Activated naive CD8-positive, alpha-beta T cell treated with anti-CD3 and anti-CD28 coated beads, Interleukin-2, amount 50 U/mL, for 16 hours (primary cell): ENCODE measurements at places on chromosomes 1 and 21.

GRCh38 chr1:11585389-11585788, 68.8 kb downstream of the FBXO2 start:
- no peak for DNase-seq

DNA sequence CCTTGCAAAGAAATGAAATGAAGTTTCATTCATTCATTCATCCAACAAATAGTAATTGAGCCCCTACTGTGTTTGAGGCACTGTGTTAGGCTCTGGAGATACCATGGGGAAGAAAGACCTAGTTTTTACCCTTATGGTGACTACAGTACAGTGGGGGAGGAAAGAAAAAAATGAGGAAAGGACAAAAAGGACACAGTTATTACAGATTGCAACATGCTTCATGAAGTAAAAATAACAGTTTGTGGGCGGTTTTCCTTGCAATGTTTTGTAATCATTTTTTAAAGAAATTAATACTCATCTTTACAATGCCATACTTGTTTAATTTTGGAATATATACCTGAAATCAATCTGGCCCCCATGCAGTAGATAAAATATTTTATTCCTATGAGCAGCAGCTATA, 120.3 kb downstream of the TM2D1 start:
- no peak for DNase-seq

- DNase-seq: no peak
These were observed 12.3 kb downstream of the NES start for GRCh38 chr1:156664767-156665411.

- DNase-seq: no peak
These were observed 83.2 kb upstream of the CNTN2 start for GRCh38 chr1:204959836-204960235.

DNA sequence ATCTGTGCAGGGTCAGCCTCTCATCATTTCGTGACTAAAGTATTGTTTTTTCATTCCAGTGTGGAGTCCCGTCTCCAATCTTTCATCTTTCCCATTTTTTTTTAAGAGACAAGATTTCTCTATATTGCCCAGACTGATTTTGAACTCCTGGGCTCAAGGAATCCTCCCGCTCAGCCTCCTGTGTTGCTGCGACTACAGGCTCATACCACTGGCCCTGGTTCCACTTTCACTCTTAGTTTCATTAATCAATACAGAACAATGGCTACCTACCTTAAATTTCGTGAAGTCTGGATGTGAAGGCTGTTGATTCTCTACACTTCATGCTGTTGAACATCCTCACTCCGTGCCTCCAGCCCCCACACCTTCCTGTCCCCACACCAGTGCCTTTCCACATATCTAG, 97.7 kb upstream of the GREM2 start:
- no peak for DNase-seq

DNA sequence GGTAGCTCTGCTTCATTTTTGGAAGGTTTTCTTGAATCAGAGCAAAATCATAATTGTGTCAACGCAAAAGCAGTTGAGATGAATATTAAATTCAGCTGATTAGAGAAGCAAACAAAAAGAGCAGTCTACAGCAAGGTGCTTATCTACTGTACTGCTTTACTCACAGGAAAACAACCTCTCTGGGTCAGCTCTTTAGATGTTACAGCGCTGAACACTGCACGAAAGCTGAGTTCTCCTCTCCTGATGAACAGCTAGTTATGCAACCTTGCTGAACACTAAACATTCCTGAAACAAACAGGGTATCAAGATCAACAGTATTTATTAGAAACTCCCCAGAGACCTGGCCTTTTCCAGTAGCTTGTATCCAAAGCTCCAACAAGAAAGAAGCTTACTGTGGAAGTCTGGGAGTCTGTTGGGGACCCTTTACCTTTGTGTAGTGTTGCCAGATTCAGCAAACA, 41.3 kb downstream of the TBCE start:
- no peak for DNase-seq

DNA sequence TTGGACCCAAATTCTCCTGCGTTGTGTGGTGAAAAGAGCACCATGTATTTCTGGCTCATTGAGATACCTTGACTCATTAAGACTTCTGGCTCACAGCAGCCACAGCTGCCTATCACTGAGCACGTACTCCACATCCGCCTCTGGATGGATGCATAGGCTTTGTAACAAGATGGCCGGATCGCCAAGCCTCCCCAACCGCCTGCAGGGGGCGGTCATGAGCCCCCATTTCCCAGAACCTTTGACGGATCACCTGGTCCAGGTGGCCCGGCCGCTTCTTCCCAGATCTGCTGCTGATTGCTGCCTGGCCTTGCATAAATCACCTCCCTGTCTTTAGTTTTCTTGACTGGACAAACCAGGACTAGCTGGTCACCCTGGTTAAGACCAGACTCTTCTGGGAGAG, 156.5 kb upstream of the KLHDC7A start:
- DNase-seq: no peak

DNA sequence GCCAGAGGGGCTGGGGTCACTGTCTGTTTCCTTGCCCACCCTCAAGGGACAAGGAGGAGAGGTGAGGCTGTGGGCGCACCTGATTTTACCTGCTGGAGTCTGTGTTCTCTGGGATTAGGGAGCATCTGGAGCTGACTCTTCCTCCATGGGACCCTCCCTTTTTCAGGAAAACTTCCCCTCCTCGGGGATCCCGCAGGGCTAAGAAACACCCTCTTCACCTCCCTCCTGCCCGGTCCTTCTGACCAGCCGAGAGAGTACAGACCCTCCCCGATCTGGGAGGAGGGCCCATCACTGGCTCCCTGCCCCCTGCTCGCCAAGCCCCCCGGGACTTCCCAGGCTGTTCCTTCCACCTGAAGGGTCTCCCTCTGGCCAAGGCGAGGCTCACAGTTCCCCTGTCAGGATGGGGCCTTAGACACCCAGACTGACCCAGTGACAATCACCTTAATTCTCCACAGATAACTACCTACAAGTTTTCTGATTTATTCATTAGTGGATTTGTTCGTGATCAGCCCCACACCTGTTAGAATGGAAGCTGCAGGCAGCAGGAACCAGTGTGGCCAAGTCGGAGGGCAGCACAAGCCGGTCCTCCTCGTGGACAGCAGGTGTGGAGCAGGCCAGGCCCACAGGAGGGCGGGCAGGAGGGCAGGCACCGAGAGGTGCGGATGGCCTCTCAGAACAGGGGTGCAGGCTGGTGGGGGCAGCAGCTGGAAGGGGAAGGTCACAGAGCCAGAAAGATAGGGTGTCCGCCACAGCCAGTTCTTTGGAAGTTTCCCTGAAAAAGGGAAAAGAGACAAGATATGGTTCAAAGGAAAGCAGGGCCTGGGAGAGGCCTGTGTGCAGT, 15.9 kb upstream of the SAMD11 start:
- no peak for DNase-seq

DNA sequence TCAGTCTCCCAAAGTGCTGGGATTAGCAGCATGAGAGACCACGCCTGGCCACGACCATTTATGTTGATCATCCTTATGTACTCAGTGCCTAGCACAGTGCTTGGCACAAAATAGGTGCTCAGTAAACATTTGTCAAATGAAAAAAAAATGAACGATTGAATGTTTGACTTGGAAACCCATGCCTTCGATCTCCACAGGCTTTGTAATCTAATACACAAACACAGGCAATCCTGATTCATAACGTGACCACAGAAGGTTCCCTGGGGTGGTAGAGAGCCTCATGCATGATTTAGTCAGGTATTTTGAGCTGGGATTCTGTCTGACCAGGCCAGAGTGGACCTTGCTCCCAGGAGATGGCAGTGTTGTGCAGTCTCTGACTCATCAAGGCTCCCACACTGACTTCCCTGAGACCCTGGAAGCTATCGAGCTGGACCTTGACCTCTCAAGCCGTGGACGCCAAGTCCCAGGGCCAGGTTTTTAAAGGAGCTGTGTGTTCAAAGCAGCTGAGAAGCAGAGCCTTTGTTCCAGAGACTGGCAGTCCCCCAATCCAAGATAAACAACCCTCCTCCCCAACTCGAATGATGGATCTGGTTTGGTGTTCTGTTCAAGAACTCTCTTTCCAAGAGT, 81.1 kb downstream of the PGM1 start:
- DNase-seq: no peak

DNA sequence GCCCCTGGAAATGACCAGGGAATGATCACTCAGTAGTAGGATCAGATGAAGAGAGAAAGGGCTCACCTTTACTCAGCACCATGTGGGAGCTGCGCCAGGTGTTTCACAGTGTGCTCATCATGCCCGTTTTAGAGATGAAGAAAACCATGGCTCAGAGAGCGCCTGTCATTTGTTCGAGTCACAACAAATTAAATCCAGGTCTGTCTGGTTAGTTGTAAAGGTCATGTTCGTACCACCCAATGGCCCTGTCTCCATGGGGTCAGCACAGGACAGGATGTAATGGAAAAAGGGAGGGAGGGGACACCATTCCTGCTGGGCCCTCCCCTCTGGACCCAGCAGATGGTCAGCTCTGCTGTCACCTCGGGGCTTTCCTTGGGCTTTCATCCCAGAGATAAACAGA, 15.2 kb downstream of the KIRREL1 start:
- no peak for DNase-seq

DNA sequence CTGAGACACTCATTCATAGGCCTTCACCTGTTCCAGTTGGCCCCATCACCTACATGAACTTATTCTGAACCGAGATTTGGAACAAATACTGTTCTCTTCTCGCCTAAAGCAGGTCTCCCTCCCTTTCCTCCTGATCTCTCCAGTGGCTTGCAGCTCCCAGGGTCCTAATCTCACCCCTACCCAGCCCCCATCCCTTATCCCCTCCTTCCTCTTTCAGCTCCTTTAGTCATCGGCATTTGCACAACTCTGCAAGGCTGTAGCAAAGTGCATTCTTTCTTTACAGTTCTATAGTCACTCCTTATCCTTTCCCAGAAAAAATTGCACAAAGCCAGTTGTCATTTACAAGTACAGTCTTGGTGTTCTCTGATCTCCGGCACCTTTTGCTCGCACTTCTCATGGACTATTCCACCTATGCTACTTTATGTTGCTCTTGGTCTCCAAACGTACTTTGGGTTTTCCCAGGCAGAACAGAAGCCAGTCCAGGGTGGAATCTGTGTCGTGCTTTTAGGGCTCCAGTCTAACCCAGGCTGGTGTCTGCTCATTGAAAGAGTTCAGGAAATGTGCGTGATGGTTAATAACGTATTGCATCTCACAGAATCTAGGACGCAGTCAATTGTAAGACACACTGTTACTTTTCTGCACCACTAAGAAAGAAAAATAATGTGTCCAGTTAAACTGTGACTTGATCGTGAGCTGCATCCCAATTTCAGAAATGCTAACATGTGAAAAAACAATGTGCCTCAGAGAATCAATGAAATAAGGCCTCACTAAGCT, 965 bp downstream of the ABCA4 start:
- no peak for DNase-seq

DNA sequence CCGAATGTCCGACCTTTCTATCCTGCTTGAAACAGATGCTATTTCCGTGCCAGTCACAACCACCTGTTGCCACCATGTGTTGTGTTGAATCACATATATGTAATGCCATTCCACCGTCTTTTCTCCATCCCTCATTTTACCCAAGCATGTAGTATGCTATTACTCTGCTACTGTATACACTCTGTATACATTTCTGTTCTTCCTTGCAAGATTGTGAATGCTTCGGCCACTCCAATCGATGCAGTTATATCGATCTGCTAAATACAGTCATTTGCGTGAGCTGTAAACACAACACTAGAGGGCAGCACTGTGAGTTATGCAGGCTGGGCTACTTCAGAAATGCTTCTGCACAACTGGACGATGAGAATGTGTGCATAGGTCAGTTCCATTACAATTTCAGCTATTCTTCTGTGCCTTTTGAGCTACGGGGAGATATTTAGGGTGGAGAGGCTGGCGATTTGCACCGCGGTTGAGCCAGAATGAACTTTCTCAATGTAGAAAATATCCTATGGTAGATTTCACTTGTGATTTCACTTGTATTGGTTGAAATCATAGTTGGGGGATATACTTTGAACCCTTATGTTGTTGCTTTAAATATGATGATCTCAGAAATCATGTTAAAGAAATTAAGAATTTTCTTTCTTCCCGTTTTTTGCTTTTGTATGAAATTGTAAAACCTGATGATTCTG, 289.8 kb downstream of the NTNG1 start:
- DNase-seq: no peak

- DNase-seq: no peak
These were observed 1.1 kb downstream of the KLHDC9 start for GRCh38 chr1:161099090-161099802.

- DNase-seq: no peak
These were observed 11.2 kb downstream of the ALX3 start for GRCh38 chr1:110059133-110059863.

- DNase-seq: no peak
These were observed 33.9 kb downstream of the CDK18 start for GRCh38 chr1:205538235-205538840.

DNA sequence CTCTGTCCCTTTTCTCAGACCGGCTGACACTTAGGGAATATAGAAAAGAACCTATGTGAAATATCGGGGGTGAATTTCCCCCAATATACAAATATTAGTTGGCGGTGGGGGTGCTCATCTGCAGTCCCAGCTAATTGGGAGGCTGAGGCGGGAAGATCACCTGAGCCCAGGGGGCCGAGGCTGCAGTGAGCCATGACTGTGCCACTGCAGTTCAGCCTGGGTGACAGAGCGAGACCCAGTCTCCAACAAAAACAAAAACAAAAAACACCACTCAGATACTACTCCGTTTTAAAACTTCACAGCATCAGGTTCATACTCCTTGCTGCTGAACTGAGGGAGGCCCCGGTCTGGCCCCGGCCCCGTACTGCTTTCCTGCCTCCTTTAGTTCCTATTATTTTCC, 5.9 kb upstream of the EXOSC10 start:
- no peak for DNase-seq

GRCh38 chr21:42570362-42570761, 56.7 kb downstream of the SLC37A1 start:
- DNase-seq: no peak

DNA sequence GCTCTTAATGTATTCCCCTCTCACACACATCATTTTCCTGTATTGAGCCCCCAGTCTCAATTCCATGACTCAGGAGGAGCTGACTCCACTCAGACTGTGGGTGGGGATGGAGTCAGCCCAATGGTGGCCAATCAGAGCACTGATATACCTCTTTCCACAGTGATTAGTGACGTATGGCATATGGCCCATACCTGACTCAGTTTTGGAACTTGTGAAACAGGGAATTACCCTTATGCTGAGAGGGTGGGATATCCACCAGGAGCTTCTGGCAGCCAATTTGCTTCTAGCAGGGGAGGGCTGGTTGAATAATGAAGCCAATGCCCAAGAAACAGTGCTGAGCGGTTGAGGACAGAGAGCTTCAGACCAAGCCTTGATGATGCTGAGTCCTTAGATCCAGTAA, 86.4 kb upstream of the SPATA6 start:
- no peak for DNase-seq
